ENCODE measurements at places on chromosomes 7 and 10. TPM values are rescaled to one million over a fixed set of nuclear protein-coding genes. Genes with fewer than 3 reads are reported as not detected.
A peak's percentile ranks its signal among the peaks of the same experiment; 100 is the strongest.

The TFR2 gene
- 0.79 TPM for total RNA-seq

The FEZF1 gene
- not detected for total RNA-seq

The TMEM139 gene
- 36.7 TPM for total RNA-seq

The AS3MT gene
- total RNA-seq = 2.0 TPM

The ABCB1 gene
- 48.3 TPM for total RNA-seq

The ECHDC3 gene
- 32.4 TPM for total RNA-seq

The FBXO24 gene
- total RNA-seq = 0.60 TPM

The PBLD gene
- total RNA-seq = 33.5 TPM

The GDF2 gene
- not detected for total RNA-seq

The PSD gene
- total RNA-seq = 2.2 TPM

The MMRN2 gene
- total RNA-seq = 65.9 TPM

The FKBP9 gene
- total RNA-seq = 109 TPM

The GIMAP1 gene
- total RNA-seq = 10.2 TPM

DNA sequence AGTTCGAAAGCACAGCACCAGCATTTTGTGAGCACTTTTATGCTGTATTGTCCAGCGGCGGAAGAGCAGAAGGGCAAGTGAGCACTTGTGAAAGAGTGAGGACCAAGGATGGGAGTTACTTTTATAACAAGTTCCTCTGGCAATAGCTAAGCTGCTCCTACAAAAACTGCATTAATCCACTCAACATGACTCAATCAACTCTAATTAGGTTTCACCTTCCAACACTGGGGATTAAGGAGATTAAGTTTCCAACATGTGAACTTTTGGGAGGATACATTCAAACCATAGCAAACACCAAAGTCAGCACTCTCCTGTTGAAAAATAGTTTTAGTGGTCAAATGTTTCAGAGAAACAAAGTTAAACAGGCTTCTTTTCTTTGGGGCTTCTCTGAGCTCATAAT lies 844.5 kb downstream of the REEP3 start:
- no peak for DNase-seq

- peak; percentile 8 for DNase-seq
These were observed 13.9 kb downstream of the ZNF488 start for GRCh38 chr10:47370015-47370767.

DNA sequence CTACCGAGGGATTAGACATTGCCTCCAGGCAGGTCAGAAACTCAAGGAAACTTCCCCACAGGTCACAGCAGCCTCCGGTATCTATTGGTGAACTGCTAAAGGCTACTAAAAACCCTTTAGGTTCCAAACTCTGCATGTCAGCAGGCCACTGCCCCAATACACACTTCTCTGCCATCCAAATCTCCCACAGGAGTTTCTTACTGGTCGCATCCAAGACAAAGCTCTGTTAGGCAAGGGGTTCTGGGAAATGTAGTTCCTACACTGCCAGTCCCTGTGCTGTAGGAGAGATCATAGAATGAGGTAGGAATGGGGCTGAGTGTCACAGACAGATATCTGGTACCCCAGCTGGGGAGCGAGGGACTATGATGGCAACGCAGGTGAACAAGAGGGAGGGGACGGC lies 757.0 kb upstream of the C7orf33 start:
- DNase-seq = peak; percentile 4

DNA sequence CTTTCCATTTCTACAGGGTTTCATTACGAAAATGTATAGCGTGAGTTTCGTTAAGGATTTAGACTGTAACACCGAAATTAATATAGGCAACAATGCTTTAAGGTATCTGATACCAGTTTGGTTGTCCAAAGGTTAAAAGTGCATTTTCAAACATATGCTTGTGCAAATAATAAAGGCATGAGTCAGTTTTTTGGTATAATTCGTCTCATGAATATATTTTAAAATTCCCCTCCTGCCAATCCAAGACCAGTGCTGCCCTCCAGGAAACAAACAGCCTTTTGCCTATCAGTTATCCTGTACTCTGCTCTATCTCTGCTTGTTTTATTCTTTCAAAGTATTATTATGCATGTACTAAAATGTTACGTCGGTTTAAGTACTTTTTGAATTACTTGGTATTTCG lies 2.0 kb downstream of the LCOR start:
- DNase-seq = no peak

DNA sequence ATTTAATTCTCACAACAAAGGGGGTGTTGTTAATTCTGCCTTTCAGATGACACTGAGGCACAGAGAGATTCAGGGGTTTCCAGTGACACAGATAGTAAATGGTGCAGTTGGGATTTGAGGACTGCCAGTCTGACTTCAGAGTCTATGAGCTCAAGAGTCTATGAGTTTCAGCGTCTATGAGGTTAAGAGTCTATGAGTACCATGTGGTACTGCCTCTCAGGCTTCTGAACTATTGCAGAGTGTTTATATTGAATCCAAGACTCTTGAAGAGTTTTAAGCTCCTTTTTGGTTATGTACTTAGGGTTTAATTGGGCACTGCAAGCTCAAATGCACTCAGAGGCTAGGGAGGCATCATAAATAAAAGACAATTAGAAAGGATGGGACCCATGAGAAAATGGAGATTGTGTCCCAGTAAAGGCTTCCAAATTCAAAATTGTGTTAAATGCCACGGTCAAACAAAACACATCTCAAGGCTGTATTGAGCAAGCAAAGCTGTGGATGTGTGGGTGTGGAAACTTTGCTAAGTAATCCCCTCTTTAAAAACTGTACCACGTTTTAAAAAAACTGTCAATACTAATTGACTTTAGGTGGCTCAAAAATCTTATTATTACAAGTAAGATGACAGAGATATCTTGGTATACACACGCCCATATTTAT lies 123.9 kb upstream of the FAM171A1 start:
- no peak for DNase-seq

DNA sequence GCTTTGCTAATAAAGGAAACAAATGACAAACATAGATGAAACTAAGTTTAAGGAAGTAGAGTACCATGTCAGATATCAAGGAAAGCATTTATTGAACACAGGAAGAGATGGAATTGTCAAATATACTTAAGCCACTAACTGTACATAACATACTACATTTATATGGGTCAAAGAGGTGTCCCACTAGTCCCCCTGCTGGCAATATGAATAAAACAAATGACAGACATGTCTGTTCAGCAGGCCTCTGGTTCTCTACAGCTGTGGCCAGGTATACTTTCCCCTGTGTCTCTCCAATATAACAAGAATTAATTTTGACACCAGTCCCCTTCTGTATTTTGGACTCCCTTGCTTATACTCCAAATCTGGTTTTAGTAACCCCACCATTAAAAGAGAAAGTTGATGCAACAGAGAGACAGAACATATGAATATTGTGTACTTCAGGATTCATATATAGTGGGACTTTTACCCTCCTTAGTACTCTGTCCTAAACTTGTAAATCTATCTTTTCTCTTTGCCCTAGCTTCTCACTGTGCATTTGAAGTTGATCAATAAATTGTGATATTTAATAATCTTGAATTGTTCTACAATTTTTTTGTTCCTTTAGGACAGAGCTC lies 42.9 kb downstream of the CD36 start:
- no peak for DNase-seq

GRCh38 chr10:78222096-78222790 lies 188.6 kb downstream of the RPS24 start:
- DNase-seq = no peak

GRCh38 chr10:61120805-61121204 lies 176.8 kb upstream of the RHOBTB1 start:
- DNase-seq = no peak

- DNase-seq = no peak
These were observed 22.7 kb downstream of the SSC4D start for GRCh38 chr7:76386691-76387260.

GRCh38 chr10:89164080-89164479 lies 43.0 kb downstream of the CH25H start:
- no peak for DNase-seq

- no peak for DNase-seq
These were observed 39.0 kb downstream of the FRMPD2 start for GRCh38 chr10:48235501-48235900.

GRCh38 chr7:44980393-44981034 lies 1.7 kb upstream of the MYO1G start:
- DNase-seq = no peak

DNA sequence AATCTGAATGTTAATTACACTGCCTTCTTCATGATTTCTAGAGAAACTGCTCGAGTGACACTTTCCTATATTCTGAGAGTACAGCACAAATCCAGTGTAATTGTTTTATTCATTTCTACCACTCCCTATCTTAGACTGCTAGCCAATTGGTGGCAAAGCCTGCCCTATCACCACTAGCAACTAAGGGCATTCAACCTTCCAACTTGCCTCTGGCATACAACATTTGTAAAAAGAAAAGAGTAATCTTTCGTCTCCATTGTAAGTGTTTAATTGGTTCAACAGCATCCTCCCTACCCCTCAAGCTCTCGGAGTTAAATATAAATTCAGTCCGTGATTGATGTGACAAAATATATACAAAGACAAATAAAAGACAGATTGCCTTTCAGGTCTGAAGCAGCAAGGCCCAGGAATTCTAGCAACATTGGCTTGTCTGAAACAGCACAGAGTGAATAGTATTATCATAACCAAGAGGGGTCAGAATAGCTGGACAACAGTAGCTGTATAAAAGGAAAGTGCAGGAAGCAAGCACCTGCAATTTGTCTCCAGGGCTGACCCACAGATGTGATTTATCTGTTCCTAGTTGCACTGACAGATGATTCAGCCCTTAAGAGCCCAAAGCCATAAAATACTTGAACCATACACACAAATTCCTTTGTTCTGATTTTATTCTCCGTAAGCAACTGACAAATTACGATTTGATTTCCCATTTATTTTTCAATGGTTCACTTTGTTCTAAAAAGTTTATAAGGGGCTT lies 47.6 kb upstream of the ANKRD1 start:
- peak; percentile 74 for DNase-seq

DNA sequence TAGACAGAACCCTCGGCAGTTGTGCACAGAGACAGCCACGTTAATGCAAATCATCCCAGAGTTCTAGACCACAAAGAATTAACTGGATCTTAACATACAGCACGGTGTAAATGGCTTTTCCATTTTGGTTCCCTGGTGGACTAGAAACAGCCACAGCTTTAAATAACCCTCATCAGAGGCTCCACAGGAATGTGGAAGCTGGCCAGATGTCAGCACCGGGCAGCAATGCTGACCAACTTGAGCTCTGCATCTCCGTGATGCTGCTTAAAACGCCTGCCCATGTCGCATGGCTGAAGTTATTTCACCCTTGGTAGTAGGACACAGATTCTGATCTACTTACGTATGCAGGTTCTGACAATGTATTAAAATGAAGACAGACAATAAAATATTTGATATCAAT lies 24.5 kb downstream of the RSU1 start:
- DNase-seq = no peak

- peak; percentile 93 for DNase-seq
These were observed 729.9 kb downstream of the ZWINT start for GRCh38 chr10:55631071-55631654.

GRCh38 chr10:104077247-104077646 lies 8.4 kb downstream of the COL17A1 start:
- DNase-seq = no peak

DNA sequence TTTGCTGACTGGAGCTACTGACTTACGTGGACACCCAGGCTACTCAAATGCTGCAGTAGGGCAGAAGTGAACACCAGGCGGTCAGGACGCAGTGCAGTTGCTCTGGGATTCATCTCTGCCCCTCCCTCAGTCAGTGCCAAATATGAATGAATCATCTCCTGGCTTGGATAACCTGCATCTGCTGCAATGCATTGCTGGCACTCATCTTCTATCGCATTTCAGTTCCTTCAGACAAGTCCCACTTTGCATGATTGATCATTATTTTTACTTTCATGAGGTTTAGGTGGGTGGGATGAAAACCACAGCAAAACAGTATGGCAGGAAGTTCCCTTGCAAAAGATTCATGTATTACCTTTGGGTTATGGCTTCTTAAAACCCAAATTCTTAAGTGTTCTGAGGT lies 224.6 kb upstream of the NRP1 start:
- DNase-seq = no peak

DNA sequence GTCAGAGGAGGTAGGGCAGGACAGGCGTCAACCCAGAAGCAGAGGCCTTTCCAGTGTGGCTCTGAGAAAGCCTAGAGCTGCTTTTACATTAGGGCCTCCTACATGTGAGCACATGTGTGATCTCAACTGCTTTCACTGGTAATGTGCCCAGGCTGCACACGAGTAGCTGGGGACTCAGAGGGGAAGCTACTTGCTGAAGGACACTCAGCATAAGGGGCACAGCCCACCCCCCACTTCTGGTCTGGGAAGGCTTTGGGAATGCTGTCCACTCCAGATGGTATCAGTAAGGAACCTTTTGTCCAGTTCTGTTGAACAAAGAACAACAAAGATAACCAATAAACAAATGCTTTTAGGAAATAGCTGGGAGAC lies 18.9 kb downstream of the PRF1 start:
- DNase-seq = no peak

GRCh38 chr7:74283858-74284447 lies 5.3 kb upstream of the CLIP2 start:
- no peak for DNase-seq

DNA sequence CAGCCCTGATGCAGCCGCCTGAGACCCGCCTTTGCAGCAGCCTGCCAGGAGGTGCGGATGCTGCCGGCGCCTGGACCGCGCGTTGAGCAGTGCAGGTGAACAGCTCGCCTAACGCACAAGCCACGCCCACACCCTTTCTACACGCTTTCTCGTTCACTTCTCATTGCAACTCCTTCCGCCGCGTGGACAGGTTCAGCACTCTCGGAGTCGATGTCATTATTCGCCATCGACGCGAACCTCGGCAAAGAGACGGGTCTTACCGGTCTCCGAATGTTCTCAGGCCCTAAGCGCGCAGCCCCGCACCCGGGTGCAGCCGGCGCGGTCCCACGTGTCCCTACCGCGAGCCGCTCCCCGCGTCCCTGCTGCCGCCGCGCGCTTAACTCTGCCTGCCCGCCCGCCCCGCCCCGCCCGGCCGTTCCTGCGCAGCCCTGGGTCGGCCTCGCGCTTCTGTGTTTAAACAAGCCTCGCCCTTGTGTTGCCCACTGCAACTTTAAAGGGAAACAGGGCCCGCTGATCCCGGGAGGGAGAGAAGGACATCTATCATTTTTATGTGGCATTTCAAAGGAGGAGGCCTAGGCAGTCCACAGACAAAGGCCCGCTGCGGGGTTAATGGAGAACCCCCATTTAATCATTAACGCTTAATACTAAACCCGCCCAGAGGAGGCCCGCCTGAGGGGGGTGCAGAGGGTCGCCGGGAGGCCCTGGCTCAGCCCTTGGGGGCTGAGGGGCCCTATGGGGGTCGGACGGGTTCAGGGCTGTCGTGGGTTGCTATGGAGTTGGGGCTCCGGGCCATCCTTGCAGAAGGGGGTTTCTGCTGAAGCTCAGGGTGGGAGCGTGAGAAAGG lies 128.5 kb downstream of the WDR11 start:
- peak; percentile 94 for DNase-seq

GRCh38 chr10:62058896-62059216 lies 157.4 kb downstream of the ARID5B start:
- DNase-seq = no peak

All from kidney (tissue), 22 donors.